ENCODE measurements at places on chromosomes 5 and 9. TPM values are rescaled to one million over a fixed set of nuclear protein-coding genes. Genes with fewer than 3 reads are reported as not detected.

GRCh38 chr9:72592502-72593403, 71.3 kb downstream of the TMC1 start:
- peak; percentile 42 for DNase-seq

DNA sequence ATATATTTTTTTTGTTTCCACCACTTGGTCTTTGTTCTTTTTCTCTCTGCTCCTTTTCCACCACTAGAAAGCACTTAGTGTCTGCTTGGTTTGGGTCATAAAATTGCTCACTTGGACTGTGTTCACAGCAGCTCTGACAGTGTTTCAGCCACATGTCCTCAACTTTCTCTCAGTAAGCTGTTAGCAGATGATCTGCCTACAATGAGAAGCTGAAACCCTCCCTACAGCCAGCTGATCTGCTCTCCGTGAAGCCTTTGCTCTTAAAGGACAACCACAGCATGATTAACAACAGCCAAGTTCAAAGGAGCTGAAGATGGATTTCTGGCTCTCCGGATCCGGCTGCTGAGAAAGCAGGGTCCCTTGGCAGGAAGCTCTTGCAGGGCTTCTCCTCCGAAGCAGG, 31.6 kb downstream of the PRLR start:
- no peak for DNase-seq

DNA sequence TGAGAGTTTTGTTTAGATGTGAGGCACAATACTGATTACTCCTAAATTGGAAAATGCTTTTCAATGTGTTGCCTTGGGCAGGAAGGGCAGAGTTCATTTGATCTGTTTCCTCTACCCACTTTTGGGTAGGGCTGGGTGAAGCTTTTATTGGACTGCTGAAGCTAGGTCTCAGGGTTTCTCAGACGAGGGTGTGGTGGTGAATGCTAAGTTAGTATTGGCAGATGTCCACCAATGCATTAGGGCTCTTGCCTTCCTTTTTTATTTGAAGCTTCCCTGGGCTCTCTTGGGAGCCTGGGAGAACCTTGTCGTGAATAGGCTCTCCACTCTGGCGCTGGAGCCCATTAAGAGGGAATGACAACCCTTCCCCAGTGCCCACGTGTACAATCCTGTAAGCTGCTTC, 23.1 kb downstream of the SPTAN1 start:
- no peak for DNase-seq

GRCh38 chr5:25095261-25095660, 450.5 kb upstream of the CDH10 start:
- DNase-seq, result no peak

- DNase-seq, result peak; percentile 16
Measured at GRCh38 chr5:134738963-134739661, 764 bp downstream of the CAMLG start.

GRCh38 chr9:96858018-96858573, 3.8 kb upstream of the ZNF782 start:
- no peak for DNase-seq

DNA sequence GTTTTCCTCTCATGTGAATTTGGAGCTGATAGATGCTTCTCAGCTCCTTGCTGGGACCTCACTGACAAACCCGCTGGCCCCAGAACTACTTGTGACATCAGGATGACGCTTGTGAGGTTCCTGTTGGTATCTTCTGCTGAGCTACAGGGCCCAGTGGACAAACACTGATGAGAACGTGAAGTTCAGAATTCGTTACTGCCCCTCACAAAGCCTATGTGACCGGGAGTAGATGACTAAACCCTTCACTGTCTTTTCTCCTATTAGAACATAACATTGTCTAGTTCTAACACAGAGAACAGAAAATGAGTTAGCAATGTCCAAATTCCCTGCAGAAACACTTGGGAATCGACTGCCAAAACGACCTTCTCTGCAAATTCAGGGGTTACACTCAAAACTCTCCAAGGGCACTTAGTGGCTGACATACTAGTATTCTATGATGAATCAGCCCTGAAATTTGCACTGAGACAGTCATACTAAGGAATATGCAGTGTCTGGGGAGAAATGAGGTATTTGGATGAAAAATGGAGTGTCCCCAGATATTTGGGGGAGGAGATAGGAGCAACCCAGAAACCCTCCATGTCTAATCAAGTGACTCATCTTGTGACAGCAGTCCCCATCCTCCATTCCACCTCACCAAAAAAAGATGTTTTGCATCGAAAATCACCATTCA, 143.2 kb upstream of the TRIM32 start:
- DNase-seq, result no peak

- DNase-seq, result no peak
Measured at GRCh38 chr9:136429683-136430491, 9.8 kb downstream of the INPP5E start.

GRCh38 chr5:80998590-80998979, 38.4 kb downstream of the RASGRF2 start:
- DNase-seq, result no peak

DNA sequence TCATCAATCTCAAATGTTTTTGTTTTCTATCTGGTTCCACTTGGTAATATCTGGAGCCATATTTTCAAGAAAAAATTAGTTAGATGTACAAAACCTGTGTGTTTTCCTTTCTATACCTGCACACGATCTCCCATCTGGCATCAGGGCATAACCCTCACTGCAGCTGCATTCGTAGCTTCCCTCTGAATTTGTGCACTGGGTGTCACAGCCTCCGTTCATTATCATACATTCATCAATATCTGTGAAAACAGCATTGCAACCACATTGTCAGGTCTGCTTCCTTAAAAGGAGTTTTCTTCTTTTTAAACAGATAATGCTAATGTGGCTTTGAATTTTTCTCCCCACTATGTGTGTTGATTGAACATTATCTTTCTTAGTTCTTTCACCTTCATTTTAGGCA, 202.7 kb downstream of the FBN2 start:
- DNase-seq, result no peak

DNA sequence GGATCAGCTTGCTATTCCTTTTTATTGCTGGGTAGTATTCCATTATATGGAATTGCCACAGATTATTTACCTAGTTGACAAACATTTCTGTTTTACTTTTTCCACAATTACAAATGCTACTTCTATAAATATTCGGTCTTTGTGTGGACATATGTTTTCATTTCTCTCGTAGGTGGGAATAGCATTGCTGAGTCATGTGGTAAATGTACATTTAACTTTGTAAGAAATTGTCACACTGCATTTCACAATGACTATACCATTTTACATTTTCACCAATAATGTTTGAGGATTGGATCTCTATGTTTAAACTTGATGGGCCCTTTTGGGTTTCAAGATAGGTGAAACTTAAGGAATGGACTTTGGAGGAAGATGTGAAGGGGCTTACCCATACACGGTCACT, 19.7 kb downstream of the RAI14 start:
- no peak for DNase-seq

GRCh38 chr5:106205916-106206571, 1464.7 kb downstream of the EFNA5 start:
- no peak for DNase-seq

OLFML2A gene
- 12.7 TPM for total RNA-seq

CDH9 gene
- not detected for total RNA-seq

CAVIN4 gene
- total RNA-seq, result 0.26 TPM

PCDHA4 gene
- total RNA-seq, result 8.0 TPM

SPINK13 gene
- total RNA-seq, result not detected

ANKRD33B gene
- total RNA-seq, result 1.4 TPM

DMAC1 gene
- 48.5 TPM for total RNA-seq

TIMD4 gene
- total RNA-seq, result 0.29 TPM

PPWD1 gene
- total RNA-seq, result 30.5 TPM

BSPRY gene
- 16.0 TPM for total RNA-seq

RNF180 gene
- total RNA-seq, result 14.8 TPM

STOML2 gene
- 94.9 TPM for total RNA-seq

MYO10 gene
- 16.2 TPM for total RNA-seq

FBXW5 gene
- 144 TPM for total RNA-seq

OSTF1 gene
- 54.7 TPM for total RNA-seq

ARSK gene
- 5.9 TPM for total RNA-seq
